ENCODE measurements at places on chromosomes 1 and 21.

DNA sequence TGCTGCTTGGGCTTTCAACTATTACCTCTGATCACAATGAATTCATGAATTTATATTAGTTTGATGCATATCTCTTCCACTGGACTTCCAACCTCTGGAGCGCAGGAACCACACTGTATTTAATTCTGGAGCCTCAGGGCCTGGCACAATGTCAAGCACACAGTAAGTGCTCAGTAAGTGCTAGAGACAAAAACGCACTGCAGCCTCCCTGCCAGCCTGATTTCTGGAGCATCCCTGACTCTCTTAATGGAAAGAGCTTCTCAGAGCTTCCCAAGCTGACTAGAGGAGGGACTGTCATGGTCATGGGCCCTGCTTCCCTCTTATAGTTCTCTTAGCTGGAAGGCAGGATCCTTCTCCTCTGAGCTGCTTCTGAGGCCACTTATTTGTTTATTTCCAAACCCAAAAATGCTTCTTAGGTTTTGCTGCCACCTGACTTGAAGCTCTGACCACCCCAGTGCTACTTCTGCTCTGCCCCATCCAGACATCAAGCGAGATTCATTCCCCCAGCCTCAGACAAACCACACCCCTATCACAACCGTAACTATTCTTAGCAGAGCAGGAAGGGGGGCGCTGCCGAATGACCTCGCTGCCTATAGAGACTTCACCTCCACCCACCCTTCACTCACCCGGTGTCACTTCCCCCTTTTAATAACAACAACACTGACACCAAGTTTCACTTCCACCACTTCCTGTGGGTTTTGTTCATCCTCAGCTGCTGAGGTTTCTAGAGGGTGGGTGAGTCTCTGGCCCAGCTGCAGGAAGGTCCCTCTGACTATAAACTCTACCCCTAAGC lies 33.6 kb downstream of the NUAK2 start:
- DNase-seq: peak; percentile 62

- no peak for DNase-seq
These were observed 1.2 kb downstream of the PABPC4 start for GRCh38 chr1:39575191-39576015.

DNA sequence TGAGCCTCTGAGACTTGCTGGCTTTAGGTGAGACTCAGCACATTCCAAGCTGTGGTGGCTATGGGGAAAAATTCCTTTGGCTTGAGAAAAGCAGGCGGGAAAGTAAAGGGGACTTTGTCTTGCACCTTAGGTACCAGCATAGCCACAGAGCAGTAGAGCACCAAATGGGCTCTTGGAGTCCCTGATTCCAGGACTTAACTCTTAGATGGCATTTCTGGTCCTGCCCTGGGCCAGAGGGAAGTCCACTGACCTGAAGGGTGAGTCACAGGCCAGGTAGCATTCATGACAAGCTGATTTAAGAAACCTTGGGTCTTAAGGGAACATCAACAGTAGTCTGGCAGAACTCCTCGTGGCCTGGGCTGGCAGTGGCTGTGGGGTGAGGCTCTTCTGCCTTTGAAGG lies 344.7 kb downstream of the DUSP10 start:
- DNase-seq: no peak

GRCh38 chr1:162028726-162029125 lies 5.1 kb upstream of the OLFML2B start:
- no peak for DNase-seq

DNA sequence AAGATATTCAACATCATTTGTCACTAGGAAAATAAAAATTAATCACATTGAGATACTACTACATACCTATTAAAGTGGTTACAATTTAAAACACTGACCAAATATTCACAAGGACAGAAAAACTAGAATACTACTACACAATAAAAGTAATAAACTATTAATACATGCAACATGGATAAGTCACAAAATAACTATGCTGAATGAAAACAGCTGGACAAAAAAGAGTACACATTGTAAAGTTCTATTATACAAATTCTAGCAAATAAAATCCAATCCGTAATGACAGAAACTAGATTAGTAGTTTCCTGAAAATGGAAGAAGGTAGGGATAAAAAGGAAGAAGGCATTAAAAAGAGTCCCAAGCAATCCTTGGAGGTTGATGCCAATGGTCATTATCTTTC lies 348.7 kb upstream of the PTBP2 start:
- no peak for DNase-seq

GRCh38 chr1:74530892-74531291 lies 18.5 kb upstream of the LRRC53 start:
- no peak for DNase-seq

- DNase-seq: no peak
These were observed 65.2 kb upstream of the TRABD2B start for GRCh38 chr1:48062353-48062752.

- DNase-seq: no peak
These were observed 100.4 kb upstream of the TMEM51 start for GRCh38 chr1:15053153-15053552.

DNA sequence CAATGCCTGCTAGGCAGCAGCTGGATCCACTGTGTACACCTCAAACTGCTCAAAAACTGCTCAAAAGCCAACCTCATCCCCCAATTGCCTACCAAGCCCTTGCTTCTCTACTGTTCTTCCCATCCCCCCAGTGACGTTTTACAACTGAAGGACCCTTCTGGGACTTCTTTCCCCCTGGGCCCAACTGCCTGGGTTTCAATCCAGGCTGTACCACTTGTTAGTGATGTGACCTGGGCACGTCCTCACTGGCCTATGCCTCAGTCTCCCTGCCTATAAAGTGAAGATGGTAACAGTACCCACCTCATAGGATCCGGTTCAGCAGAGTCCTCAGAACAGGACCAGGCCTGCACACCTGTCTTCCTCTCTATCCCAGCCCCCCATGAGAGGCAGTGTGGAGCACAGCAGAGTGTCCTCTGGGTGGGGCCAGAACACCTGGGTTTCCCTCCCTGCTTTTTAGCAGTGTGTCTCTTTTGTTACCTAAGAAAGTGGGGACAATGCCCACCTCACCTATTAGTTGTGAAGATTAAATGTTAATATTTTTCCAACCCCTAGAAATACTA lies 1.9 kb upstream of the TEKT2 start:
- no peak for DNase-seq

DNA sequence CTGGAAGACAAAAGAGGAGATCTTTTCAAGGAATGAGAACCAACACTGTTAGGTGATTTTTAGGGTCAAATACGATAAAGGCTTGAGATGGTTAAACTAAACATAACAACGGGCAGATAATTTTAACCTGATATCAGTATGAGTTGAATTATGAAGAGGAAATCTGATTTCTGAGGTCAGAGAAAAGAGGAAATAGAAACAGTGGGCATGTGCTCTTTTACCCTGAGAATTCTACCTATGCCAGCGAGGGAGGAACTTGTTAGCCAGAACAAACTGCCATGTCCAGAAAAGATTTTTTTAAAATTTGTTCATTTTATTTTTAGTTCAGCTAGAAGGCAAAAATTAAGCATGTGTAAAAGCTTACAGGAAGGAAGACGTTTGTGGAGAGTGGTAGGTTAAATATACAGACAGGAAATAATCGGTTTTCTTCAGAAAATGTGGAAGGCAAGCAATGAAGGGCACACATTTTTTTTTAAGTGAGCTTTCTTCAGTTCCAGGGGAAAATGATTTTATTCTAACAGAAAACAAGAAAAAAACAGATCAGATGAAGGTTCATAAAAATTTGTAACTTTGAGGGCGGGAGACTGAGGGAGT lies 1745.3 kb downstream of the MRPL39 start:
- no peak for DNase-seq

DNA sequence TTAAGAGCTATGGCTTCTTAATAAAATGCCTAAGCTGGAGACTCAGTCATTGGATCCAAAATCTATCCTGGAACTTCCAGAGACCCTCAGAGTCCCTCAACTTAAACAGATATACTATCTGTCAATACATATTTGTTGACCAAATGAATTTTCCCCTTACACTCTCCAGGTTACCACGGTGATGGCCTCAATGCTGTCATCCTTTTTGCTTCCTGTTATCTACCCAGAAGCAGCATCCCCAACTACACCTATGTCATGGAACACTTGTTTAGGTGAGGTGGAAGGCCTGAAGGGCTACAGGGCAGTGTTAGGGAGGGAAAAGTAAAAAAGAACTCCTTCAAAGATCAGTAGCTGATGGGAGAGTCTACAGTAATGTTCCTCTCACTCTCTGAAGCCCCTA lies 4.4 kb upstream of the C1orf56 start:
- DNase-seq: no peak

- no peak for DNase-seq
These were observed 714 bp downstream of the DFFA start for GRCh38 chr1:10471411-10472219.

GRCh38 chr1:247961791-247962190 lies 3.2 kb upstream of the OR2AK2 start:
- no peak for DNase-seq

DNA sequence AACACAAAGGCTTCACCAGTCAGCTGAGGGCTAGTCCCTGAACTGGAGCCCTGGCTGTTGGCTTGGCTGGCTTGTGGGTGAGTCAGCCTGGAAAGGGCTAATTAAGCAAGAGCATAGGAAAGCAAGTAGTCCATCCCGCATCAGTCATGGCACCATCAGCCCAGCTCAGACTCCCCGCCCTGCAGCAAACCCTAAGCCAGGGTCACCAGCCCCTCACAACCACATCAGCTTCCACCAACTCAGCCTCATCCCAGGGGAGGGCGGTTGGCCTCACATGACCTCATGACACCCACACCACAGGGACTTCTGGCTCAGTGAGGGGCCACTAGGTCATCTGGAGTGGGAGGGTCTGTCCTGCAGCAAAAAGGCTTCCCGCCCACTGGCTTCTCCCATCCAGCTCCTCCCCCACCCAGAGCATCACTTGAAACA lies 7.0 kb upstream of the SPATC1L start:
- DNase-seq: no peak

GRCh38 chr1:177800400-177801088 lies 169.3 kb downstream of the SEC16B start:
- DNase-seq: no peak

GRCh38 chr1:76872944-76873343 lies 5.7 kb downstream of the ST6GALNAC5 start:
- no peak for DNase-seq

DNA sequence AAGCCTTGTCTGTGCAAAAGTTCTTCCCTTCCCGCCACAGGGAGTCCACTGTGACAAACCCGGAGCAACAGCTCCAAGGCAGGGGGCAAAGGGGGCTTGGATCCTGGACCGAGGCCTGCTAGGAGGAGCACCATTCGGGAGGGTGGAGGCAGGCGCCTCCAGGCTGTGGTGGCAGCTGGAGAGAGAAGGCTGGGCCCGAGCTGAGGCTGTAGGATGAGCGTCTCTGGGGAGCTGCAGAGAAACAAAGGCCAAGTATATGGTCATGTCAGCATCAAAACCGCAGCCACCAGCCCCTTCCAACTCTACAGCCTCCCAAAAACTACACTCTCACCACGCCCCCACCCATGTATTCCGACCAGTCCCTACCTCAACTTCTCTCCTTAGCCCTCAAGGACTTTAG lies 579 bp downstream of the SH3BP5L start:
- DNase-seq: no peak

- DNase-seq: no peak
These were observed 23.8 kb upstream of the EDN2 start for GRCh38 chr1:41508290-41508689.

GRCh38 chr21:42495765-42496119 lies 282 bp downstream of the RSPH1 start:
- no peak for DNase-seq

- no peak for DNase-seq
These were observed 290.4 kb upstream of the POU3F1 start for GRCh38 chr1:38336961-38337360.

GRCh38 chr1:33009561-33009960 lies 27.1 kb downstream of the AK2 start:
- no peak for DNase-seq

- no peak for DNase-seq
These were observed 32.9 kb downstream of the TENT5C start for GRCh38 chr1:117638759-117639158.

DNA sequence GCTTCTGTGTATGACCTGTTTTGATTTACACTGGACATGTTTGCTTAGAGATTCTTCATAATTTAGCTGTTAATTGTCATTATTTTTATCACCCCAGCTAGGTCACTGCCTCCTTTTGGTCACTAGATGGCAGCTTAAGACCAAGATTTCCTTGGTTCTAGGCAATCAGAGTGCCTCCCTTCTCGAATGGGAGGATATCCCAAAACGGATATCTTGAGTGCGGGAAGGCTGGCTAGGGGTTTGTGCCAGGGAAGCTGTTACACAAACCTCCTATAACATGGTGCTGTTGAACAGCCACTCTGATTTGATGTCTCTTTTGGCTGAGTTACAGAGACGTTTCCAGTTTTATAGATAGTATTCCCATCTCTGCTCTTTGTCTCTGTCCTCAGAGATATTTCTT lies 283.5 kb downstream of the S1PR1 start:
- DNase-seq: no peak

GRCh38 chr1:86247597-86248279 lies 91.2 kb upstream of the COL24A1 start:
- no peak for DNase-seq

- no peak for DNase-seq
These were observed 758 bp upstream of the CNTN2 start for GRCh38 chr1:205041998-205042910.

- DNase-seq: no peak
These were observed 73.4 kb upstream of the F3 start for GRCh38 chr1:94614996-94615395.

- no peak for DNase-seq
These were observed 50.2 kb upstream of the GCLM start for GRCh38 chr1:93959413-93959812.

DNA sequence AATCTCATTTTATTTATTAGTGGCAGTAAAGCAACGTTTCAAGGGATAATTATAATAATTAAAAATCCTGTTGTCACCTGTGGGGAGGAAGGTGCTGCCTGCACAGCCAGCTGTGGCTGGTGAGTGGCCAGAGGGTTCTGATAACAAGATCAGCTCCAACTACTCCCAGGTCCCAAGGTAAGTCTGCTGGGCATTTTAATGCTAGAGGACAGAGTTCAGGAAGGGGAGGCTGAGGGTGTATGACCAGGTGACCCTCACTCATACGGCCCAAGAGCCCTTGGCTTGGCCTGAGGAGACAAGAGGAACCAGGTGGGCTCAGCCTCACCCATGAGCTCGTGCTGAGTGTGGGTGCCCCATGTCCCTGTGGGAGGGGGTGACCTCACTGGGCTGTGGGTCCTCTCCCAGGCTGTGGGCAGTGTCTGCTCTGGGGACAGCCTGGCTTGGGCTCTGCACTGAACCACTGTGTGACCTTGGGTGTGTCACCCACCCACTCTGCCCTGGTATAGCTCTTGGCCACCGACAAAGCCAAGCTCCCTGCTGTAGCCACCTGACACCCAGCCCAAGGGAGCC lies 223.8 kb downstream of the PTPRU start:
- DNase-seq: no peak
